Hematopoietic multipotent progenitor cell treated with erythropoietin and hydrocortisone succinate and interleukin-3 and kit ligand, for 4 days (in vitro differentiated cells): ENCODE measurements at places on chromosomes 12 and 14.
A peak's percentile ranks its signal among the peaks of the same experiment; 100 is the strongest.

GRCh38 chr14:90669731-90670130 lies 146.5 kb downstream of the TTC7B start:
- no peak for DNase-seq

DNA sequence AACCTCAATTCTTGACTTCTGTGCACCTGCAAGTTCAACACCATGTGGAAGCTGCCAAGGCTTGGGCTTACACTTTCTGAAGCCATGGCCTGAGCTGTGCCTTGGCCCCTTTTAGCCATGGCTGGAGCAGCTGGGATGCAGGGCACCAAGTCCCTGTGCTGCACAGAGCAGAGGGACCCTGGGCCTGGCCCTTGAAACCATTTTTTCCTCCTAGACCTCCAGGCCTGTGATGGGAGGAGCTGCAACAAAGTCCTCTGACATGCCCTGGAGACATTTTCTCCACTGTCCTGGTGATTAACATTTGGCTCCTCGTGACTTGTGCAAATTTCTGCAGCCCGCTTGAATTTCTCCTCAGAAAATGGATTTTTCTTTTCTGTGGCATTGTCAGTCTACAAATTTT lies 132.4 kb downstream of the TPH2 start:
- DNase-seq, result no peak

GRCh38 chr14:104119488-104120251 lies 18.7 kb upstream of the KIF26A start:
- DNase-seq, result no peak

GRCh38 chr12:54371328-54372112 lies 7.2 kb upstream of the GPR84 start:
- peak; percentile 47 for DNase-seq

DNA sequence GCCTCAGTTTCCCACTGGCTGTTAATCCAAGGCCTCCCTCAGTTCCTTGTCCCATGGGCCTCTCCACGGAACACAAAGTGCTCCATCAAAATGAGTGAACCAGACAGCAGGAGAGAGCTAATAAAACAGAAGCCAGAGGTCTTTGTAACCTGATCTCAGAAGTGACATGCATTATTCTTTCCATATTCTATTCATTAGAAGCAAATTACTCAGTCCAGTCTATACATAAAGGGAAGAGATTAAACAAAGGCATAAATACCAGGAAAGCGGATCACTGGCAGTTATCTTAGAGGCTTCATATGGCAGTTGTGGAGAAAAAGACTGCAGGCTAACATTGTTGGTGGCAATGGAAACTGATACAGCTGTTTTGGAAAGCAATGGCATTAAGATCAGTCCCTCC lies 170.6 kb upstream of the GARIN6 start:
- DNase-seq, result no peak
